ENCODE measurements at places on chromosomes 7 and 10. TPM values are rescaled to one million over a fixed set of nuclear protein-coding genes. Genes with fewer than 3 reads are reported as not detected.

DNA sequence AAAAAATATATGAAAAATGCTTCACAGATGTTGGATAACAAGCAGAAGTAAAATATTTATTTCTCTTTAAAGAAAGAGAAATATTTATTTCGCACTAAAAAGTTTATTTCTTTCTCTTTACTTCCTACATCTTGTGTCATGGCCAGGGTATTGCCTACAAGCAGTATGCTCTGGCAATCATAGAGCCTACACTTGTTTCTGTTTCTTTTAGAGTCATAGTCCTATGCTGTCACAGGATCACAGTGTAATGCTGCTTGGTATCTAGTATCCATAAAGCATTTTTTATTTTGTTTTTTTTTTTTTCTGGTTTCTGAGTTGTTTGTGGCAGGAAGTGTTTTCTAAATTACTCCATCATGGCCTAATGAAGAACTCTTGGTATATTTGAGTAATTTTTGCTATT is 116.0 kb downstream of the ATRNL1 start:
- no peak overlapping the region for H3K27ac ChIP-seq
- no peaks in the 10 kb centered on the region for H3K36me3 ChIP-seq
- no peaks in the 10 kb centered on the region for H3K27me3 ChIP-seq

GRCh38 chr10:118753331-118754228 is 1.2 kb downstream of the CACUL1 start:
- DNase-seq: no peak
- H3K36me3 ChIP-seq: no peaks in the 10 kb centered on the region
- peak overlapping the region; percentile 97 for H3K4me3 ChIP-seq
- no peaks in the 10 kb centered on the region for H3K4me1 ChIP-seq
- no peaks in the 10 kb centered on the region for H3K27me3 ChIP-seq
- H3K27ac ChIP-seq: peak overlapping the region; percentile 82

- H3K36me3 ChIP-seq: no peaks in the 10 kb centered on the region
- H3K27ac ChIP-seq: no peak overlapping the region
- no peaks in the 10 kb centered on the region for H3K4me1 ChIP-seq
- H3K4me3 ChIP-seq: no peak overlapping the region
- no peaks in the 10 kb centered on the region for H3K27me3 ChIP-seq
- no peak for DNase-seq
Observed at GRCh38 chr7:91566402-91566732, 302.1 kb downstream of the FZD1 start.

DNA sequence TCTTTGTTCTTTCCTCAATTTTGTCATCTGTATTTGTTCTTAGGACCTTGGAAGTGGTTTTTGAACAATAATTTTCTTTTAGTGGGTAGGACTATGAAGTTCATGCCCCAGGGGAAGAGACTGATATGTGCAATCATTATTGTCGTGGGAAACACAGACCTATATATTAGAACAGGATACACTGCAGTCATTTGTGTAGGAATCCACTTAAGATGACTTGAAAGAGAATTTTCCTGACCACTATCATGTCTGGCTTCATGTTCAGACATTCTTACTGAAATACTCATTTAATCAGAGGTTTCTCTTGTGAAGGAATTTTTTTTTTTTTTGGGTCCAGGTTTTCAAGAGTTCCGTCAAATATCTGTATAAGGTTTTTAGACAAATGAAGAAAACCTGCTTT is 163.6 kb downstream of the SUGCT start:
- H3K4me1 ChIP-seq: no peaks in the 10 kb centered on the region
- no peaks in the 10 kb centered on the region for H3K36me3 ChIP-seq
- no peak overlapping the region for H3K4me3 ChIP-seq
- DNase-seq: no peak

DNA sequence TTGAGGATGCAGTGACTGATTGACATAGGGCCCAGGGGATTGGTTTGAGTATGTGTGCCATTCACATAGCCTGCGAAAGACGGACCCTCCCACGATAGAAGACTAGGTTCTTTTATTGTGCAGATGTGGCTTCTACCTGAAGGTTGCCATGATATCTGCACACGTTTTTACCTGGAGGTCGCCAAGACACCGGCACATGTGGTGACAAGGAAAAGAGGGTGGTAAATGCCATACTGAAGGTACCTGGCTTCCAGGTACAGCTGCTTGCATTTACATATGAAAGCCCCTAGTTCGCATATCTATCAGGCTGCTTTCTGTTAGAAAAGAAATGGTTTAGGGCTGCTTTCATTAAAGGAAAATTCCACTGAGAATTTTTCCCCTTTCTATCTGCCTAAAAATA is 43.6 kb downstream of the ZNF22 start:
- H3K4me1 ChIP-seq: no peaks in the 10 kb centered on the region
- no peak overlapping the region for H3K4me3 ChIP-seq
- no peaks in the 10 kb centered on the region for H3K27me3 ChIP-seq
- no peak for DNase-seq
- H3K36me3 ChIP-seq: no peaks in the 10 kb centered on the region

DNA sequence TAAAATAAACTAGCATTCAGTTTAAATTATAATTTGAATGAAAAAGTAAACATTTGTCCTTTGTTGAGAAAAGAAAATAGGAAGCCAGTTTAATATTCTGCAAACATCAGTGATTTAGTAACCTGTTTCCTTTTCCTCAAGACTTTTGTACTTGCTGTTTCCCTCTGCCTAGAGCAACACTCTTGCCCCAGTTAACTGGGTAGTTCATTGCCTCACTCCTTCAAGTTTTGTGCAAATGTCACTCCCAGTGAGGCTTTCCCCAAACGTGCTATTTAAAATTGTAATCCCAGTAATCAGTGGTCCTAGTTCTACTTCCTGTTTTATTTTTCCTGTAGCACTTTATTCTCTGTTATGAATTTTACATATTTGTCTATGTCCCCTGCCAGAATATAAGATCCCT is 23.8 kb downstream of the DLD start:
- H3K4me3 ChIP-seq: no peak overlapping the region
- no peak for DNase-seq
- no peaks in the 10 kb centered on the region for H3K36me3 ChIP-seq
- H3K4me1 ChIP-seq: no peaks in the 10 kb centered on the region

GRCh38 chr7:69935107-69935506 is 336.8 kb downstream of the AUTS2 start:
- no peak overlapping the region for H3K27ac ChIP-seq
- no peak overlapping the region for H3K4me3 ChIP-seq
- no peak for DNase-seq

GRCh38 chr7:36871863-36872262 is 147.6 kb upstream of the AOAH start:
- H3K27ac ChIP-seq: no peak overlapping the region
- no peaks in the 10 kb centered on the region for H3K4me1 ChIP-seq
- H3K36me3 ChIP-seq: no peaks in the 10 kb centered on the region
- DNase-seq: no peak
- no peak overlapping the region for H3K4me3 ChIP-seq

DNA sequence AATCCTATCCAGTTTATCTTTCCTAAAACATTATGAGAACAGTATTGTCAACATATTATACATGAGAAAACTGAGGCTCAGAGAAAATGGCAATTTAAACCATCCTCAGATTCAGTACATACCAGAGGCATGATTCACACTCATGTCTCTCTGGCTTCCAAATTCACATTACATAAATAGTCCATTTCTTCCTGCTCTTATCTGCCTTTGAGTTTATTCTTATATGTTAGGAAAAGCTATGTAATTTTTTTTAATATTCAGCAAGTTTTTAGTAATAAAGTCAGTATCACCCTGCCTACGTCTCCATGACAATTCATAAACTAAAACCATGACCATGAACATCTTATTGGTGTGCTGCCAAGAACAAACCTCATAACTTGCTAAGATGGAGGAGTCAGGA is 1260.2 kb upstream of the SORCS1 start:
- H3K4me3 ChIP-seq: no peak overlapping the region
- no peak overlapping the region for H3K27ac ChIP-seq
- no peak for DNase-seq
- H3K27me3 ChIP-seq: no peaks in the 10 kb centered on the region
- no peaks in the 10 kb centered on the region for H3K36me3 ChIP-seq
- no peaks in the 10 kb centered on the region for H3K4me1 ChIP-seq

GRCh38 chr7:102456327-102456726 is 8.3 kb downstream of the ALKBH4 start:
- no peaks in the 10 kb centered on the region for H3K4me1 ChIP-seq
- no peaks in the 10 kb centered on the region for H3K27me3 ChIP-seq
- no peak overlapping the region for H3K27ac ChIP-seq
- H3K36me3 ChIP-seq: no peaks in the 10 kb centered on the region
- DNase-seq: no peak
- H3K4me3 ChIP-seq: no peak overlapping the region

GRCh38 chr10:85604884-85605283 is 761.7 kb downstream of the GRID1 start:
- no peaks in the 10 kb centered on the region for H3K27me3 ChIP-seq
- DNase-seq: no peak
- H3K36me3 ChIP-seq: no peaks in the 10 kb centered on the region
- no peak overlapping the region for H3K4me3 ChIP-seq
- no peak overlapping the region for H3K27ac ChIP-seq

LRIT1 gene
- not detected for total RNA-seq

CNTNAP2 gene
- total RNA-seq: not detected

PKD2L1 gene
- not detected for total RNA-seq

LRRD1 gene
- not detected for total RNA-seq

TRA2A gene
- total RNA-seq: 91.1 TPM

ESYT2 gene
- 95.6 TPM for total RNA-seq

Data from uterus (tissue), 4 donors.